ENCODE measurements at places on chromosomes 1 and 21.

DNA sequence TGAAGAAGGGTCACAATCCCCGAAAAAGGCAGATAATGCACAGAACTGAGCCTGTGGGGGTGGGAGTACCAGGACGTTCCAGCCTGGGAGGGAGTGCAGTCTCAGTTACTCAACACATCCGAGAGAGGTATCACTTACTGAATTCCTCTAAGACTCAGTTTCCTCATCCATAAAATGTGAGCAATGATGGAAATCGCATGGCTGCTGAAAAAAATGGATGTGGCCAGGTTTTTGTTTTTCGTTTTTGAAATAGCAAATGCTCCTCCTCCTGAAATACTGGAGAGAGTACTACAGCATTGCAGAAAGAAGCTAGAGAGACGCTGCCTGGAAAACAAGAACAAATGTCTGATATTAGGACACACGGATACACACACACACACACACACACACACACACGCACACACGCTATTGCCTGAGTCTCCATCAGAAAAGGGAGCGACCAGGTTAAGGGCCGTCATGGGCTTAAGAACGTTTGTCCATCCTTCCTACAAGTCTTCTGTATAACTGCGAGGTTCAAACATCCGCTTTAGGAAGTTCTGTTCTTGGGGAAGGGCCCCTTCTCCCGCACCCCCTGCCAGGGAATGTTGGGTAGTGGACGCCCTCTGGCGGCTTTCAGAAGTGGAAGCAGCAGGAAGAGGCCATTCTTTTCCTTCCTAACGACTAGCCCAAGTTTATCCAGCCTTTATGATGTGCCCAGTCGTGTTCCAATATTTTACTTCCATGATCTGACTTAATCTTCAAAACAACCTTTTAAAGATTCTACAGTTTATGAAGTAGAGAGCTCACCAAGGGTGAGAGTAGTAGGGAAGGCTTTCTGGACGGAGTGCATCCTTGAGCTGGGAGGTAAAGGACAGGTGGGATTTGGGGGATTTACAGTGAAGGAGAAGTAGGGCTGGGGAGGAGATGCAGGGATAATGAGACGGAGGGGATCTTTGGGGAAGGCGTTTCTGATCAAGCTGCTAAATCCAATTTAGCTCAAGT is 699 bp upstream of the NES start:
- DNase-seq, result peak; percentile 79

GRCh38 chr1:156624814-156625435 is 5.7 kb downstream of the HAPLN2 start:
- no peak for DNase-seq

GRCh38 chr1:22420455-22421053 is 31.1 kb upstream of the ZBTB40 start:
- peak; percentile 71 for DNase-seq

GRCh38 chr1:67561704-67562113 is 123.3 kb upstream of the GADD45A start:
- DNase-seq, result peak; percentile 82
